Kidney tubule cell (primary cell): ENCODE measurements at places on chromosomes 1 and 21.

GRCh38 chr1:198664068-198664788 is 25.4 kb downstream of the PTPRC start:
- DNase-seq, result no peak

DNA sequence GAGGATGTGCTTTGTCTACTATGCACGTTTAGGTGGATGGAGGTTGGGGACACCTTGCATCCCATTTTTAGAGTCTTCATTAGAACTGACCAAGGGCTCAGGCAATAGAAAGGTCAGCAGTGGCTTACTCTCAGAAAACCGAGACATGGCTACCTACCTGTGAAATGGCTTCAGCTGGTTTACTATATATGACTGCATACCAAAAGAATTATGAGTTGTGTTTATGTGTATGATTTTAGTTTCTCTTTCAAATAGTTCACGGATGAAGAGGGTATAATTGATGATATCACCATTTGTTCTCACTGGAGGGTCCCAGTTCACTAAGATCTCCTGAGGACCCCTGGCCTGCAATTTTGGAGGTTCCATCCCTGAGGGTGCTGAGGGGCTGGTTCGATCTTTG is 106.8 kb downstream of the KCTD3 start:
- no peak for DNase-seq

- DNase-seq, result no peak
Observed at GRCh38 chr1:67747671-67748546, 62.9 kb downstream of the GADD45A start.

GRCh38 chr1:48939042-48939441 is 162.4 kb upstream of the BEND5 start:
- DNase-seq, result peak; percentile 39

DNA sequence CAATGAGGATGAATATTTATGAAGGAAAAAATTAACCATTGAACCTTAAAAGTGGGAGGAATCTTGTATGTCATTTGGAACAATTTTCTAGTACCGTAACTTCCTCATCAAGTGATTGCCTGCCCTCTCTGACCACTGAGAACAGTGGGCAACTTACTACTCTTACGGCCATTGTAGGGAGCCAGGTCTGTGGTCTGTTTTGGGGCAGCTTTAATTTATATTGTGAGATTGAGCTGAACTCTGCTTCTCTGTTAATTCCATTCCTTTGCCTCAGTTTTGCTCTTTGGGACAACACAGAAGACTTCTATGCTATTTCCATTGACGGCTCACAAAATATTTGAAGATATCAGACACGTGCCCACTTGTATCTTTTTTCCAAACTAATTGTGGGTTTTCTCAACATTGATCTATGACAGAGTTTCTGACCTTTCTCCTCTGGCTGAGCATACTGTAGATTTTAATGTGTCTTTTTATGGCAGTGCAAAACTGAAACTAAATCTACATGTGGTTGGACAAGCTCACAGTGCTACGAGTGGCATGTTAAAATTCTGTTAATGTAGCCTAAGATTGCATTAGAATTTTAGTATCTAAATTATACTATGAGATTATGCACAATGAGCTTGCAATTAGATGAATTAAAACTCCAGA is 27.8 kb upstream of the ZNF281 start:
- DNase-seq, result peak; percentile 18

DNA sequence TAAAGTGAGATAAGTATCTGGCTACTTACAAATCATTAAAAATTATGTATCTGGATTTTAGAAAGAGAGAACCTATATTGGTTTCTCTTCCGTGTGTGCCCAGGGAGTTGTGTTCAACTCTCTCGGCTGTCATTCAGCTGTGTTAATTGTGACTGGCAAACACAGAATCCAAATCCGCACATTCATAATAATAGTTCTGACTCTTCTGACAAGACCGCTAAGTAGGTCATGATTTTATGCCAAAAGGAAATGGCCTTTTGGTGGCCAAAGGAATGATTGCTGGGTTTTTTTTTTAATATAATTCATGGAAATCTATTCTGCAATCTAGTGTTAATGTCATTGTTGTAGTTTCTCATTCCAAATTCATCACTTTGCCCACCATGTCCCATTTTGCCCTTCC is 110.7 kb downstream of the AK5 start:
- no peak for DNase-seq

GRCh38 chr1:32357614-32358013 is 4.7 kb downstream of the FAM229A start:
- no peak for DNase-seq

- no peak for DNase-seq
Observed at GRCh38 chr1:226983247-226983991, 43.3 kb downstream of the COQ8A start.

DNA sequence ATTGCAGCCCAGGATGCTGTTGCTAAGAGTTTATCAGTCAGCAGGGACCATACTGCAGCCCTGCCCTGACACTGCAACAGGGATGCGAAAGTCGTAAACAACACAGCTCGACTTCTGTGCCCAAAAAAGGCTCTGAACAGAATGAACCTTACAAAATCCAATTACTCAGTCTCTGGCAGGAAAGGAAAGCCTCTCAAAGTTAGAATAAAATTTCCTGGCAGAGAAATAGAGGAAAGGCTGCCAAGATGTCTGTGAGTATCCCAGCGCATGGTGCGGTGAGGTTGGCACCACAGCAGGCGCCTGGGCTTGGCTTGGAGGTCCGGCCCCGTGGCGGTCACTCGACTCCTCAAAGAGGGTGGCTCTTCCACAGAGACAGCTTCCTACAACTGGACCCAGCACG is 185.8 kb downstream of the PCP4 start:
- no peak for DNase-seq

DNA sequence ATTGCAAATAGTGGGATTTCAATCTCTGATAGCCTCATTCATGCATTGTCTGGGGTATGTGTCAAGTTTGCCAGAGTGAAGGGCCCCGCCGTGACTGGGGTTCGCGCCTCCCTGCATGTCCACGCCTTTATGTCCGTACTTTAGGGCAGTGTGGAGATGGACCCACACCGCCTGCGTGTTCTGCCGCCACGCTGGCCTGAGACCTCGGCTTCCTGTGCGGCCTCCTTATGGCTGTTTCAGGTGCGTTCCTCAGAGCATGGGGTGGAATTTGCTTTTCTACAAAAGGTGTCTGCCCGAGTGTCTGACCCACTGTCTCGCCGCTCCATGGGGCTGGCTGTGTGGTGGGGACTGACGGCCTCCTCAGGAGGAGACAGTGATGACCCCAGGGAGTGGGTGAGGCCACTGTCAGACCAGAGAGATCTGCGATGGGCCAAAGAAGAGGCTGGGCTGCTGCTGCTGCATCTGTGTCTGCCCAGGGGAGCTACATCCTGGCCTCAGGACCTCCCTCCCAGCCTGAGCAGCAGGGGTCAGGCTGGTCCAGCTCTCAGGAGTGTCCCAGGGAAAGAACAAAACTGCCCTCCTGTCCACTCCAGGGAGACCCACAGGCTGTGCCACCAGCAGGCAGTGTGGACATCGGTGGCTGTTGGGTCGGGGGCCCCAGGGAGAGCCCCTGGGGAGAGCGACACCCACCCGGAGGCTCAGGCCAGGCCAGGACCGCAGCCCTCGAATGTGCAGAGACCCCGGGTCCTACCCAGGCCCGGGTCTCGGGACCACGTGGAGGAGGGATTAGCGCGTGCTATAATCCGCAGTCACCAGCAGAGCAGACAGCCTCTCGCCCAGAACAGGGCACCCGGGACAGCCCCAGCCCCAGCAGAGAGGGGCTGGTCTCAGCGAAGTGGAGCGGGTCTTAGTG is 9.8 kb upstream of the SLC19A1 start:
- no peak for DNase-seq

- no peak for DNase-seq
Observed at GRCh38 chr1:244836584-244836983, 1.1 kb downstream of the COX20 start.

DNA sequence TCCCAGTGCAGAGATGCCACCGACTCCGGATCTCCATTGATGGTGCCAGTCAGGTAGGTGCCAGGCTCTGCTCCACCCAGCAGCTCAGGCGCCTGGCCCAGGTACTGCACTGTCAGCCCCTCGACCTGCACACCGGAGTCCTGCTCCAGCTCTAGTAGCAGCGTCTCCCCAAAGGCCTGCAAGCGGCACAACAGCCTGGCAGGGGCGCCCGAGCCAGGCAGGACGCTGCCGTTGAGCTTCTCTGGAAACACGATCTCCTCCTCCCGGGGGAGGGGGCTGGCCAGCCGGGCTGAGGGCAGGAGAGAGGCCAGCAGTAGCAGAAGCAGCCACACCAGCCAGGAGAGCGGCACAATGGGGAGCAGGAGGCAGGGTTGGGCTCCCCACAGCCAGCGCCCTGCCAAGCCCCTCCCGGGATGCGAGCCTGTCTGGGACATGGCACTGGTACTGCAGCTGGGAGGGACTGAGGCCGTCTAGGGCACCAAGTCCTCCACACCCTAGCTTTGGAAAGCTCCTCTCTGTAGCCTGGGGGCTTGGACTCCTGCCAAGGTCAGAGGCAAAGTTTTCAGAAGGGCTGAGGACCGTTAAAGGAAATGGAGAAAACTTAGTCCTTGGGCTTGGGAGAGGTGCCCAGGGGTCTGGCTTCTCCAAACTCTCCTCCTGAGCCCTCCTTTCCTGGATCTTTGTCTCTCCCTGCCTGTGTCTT is 509 bp downstream of the ADAMTS4 start:
- no peak for DNase-seq

DNA sequence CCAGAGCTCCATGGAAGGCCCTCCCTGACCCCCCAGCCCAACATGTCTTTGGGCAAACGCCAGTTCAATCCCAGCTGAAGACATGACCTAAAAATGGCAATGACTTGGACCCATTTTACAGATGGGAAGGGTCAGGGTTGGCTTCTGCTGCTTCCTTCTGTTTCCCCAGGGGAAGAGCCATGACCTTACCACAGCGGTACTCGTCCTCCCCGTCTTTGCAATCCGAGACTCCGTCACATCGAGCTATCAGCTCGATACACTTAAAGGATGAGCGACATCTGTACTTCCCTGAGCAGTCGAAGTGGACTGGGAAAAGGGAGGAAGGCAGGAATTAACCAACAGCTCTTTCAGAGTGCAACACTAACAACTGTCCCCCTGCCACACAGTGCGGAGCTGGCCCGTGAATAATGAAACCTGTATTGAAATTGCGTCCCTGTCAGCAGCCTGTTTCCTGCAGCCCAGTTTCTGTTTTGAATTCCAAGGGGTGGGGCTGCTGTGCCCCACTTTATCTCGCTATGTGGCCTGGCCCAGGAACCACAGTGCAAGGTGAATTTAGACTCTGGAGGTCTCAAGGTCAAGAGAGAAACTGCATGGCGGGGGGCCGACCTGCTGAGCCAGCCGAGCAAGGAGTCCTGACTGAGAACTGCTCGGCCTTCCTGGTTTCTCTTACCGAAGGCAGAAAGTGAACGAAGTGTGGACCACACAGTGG is 7.0 kb downstream of the TMPRSS3 start:
- peak; percentile 45 for DNase-seq

- DNase-seq, result peak; percentile 79
Observed at GRCh38 chr1:3453203-3453761, 1.2 kb upstream of the ARHGEF16 start.

DNA sequence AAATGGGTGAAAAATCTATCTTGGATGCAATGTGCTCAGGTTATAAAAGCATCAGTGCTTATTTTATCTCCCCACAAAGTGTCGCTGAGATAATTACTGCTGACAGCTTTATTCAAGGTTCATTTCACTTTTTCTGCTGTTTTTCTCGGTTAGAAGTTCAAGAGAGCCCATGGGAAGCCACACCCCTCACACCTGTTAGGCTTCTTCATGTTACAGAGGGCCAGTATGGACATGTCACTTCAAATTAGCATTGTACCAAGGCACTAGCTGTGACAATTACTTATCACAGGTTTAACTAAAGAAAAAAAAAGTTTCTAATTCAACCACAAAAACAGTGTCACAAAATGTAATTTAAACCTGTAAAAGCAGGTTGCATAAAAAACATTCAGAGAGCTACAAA is 187.3 kb upstream of the DMRTA2 start:
- DNase-seq, result no peak

DNA sequence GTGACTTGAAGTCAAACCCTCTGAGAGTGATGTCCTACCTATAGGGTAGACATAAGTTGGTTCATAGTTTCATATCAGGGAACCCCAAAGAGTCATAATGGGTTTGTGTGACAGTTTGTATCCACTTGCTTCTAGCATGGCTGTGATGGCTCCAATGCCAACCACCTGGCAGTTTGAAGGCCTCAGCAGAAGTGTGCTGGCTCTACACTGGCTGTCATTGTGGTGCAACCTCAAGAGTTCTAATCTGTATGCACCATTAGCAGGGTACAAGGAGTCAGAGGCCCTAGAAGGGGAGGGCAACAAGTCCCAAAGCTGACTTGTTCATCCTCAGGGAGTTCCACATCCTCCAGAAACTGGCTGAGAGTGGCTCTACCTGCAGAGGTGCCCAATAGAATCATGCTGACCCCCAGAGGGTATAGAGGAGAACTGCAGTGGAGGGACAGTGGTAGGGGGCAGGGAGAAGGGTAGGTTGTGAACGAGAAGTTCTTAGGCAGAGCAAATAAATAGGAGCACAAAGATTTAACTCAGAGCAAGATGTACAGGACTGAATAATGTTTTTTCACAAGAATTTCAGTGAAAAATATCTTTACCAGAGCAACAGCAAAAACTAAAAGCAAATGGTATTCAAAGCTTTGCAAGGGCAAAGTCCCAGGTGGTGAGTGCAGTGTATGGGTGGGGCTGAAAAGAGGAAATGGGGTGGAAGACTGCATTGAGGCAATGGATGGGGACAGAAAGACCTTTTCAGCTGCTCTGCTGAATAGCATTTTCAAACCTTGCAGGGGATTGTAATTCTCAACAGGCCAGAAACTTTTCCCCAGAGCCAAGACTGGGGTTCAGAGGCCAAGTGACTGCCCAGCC is 3.2 kb downstream of the FCRL2 start:
- no peak for DNase-seq

- peak; percentile 86 for DNase-seq
Observed at GRCh38 chr1:236502972-236503639, 20.7 kb upstream of the LGALS8 start.

GRCh38 chr1:55822891-55823290 is 607.7 kb upstream of the USP24 start:
- no peak for DNase-seq

GRCh38 chr1:55117941-55118340 is 78.6 kb downstream of the PCSK9 start:
- no peak for DNase-seq

GRCh38 chr1:170252851-170253579 is 107.3 kb downstream of the NTMT2 start:
- no peak for DNase-seq

DNA sequence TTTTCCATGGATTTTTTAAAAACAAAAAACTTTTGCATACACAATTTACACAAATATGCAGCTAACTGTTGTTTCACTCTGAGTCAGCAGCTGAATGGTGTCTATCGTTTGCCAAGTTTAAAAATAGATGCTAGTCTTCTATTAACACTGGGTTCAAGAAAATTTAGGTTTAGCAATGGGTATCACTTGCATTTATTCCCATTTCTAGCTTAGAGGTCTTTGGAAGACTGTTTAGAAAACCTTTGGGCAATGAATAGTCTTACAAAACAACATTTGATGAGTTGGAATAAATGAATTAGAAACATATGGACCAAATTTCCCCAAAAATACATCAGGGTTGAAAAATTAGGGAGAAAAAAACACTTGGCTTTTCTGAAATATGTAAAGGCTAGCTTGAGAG is 165.8 kb downstream of the LYPLAL1 start:
- DNase-seq, result no peak

- peak; percentile 97 for DNase-seq
Observed at GRCh38 chr1:2189459-2190425, 4.8 kb downstream of the FAAP20 start.
